Cardiac septum (tissue), 1 donor: ENCODE measurements at places on chromosomes 2 and 18. TPM values are rescaled to one million over a fixed set of nuclear protein-coding genes. Genes with fewer than 3 reads are reported as not detected.

RNF152 gene
- 10.2 TPM for total RNA-seq

DNA sequence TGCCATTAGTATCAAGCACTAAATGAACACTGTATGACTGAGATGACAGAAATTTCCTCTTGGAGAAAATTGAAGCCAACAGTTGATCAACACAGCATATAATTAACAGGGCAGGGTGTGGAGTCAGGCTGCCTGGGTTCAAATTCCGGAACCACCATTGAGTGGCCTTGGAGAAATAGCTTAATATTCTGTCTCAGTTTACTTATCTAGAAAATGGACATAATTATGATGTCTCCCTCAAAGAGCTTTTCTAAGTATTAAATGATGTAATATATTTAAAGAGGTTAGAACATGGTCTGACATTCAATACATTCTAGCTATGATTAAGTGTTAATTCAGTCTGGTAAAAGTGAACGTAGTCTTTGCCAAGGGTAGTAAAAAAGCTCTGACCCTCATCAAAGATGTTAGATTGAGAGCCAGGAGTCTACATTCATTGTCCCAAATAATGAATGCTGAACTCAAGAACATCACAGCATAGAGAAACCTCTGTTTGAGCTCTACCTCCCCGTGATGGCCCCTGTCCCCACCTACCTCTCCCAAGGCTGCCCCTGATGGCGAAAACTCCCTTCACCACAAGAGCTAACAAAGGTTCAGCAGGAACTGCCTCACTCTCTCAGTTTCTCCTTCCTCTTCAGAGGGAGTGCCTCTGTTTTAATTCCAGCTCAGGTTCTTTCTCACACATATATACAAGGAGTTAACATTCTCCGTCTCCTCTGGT lies 2.7 kb upstream of the VWA3B start:
- DNase-seq: no peak

DNA sequence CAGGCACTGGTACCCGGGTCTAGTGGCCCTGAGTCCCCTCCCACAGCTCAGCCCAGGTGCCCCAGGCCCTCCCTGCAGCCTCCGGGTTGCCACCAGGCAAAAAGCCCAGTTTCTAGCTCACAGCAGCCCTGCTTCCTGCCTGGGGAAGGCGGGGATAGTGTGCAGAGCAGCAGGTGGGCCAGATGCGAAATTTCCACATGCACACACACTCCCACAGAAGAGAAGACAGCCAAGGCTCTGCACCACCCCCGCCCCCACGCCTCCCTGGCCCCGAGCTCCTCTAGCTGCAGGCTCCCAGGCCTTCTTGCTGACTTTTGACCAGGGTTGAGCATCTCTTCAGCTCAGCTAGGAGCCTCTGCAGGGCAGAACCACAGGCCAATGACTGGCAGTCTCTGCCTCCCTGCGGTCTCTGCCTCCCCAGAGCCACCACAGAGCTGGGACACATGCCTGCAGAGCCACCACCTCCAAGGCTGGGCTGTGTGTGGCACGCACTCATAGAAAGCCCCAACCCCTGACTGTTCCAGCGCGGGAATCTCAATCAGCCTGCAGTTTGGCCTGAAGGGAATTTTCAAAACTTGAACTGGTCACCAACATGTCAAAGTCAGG lies 7.2 kb downstream of the SLC66A2 start:
- DNase-seq: peak; percentile 67

DNA sequence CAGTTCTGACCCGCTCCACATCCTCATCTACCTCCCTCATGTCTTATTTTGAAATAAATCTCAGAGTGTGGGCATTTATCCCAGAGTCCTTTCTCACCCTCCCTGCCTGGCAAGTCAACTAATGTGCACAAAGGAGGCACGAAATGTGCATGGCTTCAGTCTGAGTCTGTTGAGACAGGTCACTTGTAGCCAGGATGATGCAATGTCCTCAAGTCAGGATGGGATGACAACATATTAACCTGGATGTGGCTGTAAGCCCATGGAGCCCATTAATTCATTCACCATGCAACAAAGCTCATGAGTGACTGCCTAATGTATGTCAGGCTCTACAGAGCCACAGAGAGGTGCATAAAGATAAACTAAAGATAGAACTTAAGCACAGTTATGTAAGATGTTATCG lies 34.5 kb downstream of the KCNG3 start:
- DNase-seq: no peak

GRCh38 chr18:33830213-33830612 lies 252.2 kb downstream of the ASXL3 start:
- DNase-seq: no peak

- DNase-seq: no peak
Measured at GRCh38 chr2:55880416-55881143, 43.0 kb downstream of the EFEMP1 start.

GRCh38 chr18:26783170-26783569 lies 82.3 kb downstream of the AQP4 start:
- DNase-seq: no peak

RTP5 gene
- 0.08 TPM for total RNA-seq

CRYGD gene
- total RNA-seq: not detected

GRCh38 chr2:99827296-99827999 lies 314.9 kb downstream of the AFF3 start:
- DNase-seq: no peak

HRH4 gene
- total RNA-seq: 0.08 TPM

MYO5B gene
- 5.2 TPM for total RNA-seq
